Putamen (tissue), 1 donor: ENCODE measurements at places on chromosomes 1 and 21.

GRCh38 chr1:87146538-87146937 lies 182.1 kb upstream of the LMO4 start:
- no peak for DNase-seq

DNA sequence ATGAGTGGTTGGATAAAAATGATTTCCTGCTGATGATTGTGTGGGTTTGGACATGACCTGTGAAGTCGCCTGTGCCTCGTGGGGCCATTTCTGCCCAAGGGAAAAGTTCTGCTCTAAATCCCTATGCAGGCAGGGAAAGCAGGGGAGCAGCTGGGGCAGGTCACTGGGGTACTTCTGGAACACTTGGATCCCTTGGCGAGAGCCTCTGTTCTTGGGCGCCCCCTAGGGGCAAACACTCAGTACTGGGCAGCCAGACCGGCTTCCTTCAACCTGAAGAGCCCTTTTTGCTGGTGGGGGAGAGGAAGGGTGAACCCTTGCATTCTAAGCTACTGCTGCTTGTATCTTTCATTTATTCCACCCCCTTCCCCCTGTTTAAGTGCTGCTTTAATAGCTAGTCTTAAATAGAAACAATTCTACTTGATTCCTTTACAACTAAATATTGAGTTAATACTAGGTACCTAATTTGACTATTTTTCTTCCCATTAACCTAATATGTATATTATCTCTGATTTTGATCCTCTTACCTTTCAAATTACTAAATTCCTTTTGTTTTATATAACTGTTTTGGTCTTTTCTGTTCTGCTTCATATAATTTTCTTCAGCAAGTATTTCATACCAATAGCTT lies 5.1 kb upstream of the CLEC20A start:
- DNase-seq = peak; percentile 38

DNA sequence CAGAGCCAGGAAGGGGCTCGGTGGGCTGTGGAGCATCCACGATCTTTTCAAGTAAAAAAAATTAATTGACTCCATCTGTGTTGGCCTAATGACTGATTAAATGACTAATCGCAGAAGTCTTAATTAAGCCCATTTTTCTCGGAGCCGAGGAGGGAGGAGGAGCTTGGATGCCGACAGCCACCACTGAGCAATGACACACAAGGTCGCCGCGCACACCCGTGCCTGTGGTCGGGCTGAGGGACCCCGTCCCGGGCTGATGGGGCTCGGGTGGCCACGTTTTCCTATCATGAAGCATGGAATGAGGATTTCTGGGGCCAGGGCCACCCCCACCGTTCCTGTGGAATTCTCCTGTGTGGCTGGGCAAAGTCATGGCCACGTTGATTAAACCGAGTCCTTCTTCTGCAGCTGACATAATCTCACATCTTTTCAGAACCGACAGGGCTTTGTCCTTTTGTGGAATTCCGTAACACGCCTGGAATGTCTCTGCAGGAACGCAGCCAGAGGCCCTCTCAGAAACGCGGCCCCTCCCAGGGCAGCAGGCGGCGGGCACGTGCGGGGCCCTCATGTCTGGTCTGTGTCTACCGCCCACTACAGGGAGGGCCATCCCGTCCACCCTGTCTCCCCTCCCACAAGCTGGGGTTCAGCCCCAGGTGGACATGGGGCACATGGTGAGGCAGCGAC lies 60.7 kb downstream of the MORN1 start:
- no peak for DNase-seq

GRCh38 chr1:167678838-167679237 lies 42.9 kb upstream of the MPZL1 start:
- no peak for DNase-seq

DNA sequence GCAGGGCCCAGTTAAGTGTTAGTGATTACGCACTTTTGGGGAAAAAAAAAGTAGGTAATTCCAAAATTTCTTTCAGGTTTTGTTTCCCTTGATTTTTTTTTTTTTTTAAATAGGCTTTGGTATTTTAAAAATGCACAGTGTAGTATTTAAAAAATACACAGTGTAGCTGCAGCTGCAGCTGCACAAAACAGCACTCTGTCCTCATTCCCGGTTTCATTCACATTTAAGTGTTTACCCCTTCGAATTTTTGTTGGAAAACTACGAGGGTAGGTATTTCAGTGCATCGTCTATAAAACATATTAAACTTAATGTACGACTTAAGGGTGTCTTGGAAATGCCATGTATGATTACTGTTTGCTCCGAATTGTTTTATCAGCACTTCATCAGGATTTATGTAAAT lies 3.4 kb downstream of the NEK7 start:
- no peak for DNase-seq

GRCh38 chr1:239943761-239944160 lies 147.9 kb upstream of the FMN2 start:
- no peak for DNase-seq

DNA sequence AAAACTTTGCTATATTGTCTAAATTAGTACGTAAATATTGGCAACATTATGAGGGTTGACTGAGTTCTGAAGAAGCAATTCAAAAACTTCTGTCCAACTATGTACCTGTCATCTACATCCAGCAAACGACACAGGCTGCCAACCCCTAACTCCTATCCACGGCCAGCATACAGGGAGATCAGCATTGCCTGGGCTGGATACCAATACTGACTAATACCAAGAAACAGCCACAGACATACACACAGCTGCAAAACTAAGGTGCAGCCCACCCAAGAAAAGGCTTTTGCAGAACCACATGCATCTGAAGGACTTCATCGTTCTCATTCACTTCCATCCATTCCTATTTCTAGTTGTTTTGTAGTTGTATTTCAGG lies 2.0 kb downstream of the KIAA0319L start:
- DNase-seq = no peak

DNA sequence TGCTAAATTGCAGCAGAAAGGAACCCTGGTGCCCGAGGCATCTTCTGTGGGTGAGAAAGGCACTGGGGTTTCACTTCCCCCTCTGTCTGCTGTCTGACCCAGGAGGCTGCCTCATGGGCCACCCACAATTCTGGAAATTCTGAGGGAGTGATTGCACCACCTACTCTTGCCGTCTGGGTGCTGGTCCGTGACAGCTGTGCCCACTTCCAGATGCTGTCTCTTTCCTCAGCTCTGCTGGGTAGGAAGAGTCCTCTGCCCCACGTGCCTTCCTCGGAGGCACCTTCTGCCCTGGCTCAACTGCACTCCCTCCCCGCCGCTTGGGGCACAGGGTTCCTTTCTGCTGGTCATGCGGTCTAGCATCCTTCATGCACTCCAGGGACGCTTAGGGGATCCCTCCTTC lies 96.3 kb downstream of the ARHGEF10L start:
- peak; percentile 57 for DNase-seq

GRCh38 chr1:242544071-242544470 lies 19.6 kb upstream of the PLD5 start:
- no peak for DNase-seq

- DNase-seq = no peak
These were observed 370.2 kb downstream of the TBX15 start for GRCh38 chr1:118617916-118618315.

- DNase-seq = no peak
These were observed 225.3 kb downstream of the VAV3 start for GRCh38 chr1:107739651-107740050.

DNA sequence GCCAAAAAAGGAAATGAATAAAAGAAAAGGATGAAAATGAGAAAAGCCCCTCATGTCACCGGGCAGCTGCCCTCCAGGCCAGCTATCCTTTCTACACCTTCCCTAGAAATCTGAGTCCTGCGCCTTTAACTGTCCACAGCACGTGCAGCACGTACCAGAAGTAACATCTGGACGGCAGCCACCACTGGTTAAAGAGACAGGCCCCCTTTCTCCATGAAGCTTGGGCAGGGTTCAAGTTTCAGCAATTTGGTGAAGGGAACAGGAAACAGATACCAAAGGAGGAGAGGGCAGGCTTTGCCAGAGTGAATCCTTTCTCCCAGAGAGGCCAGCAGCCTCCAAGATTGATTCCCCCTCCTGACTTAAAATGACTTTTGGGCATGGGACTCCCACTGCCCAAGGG lies 3.6 kb upstream of the KIAA2013 start:
- DNase-seq = no peak

- DNase-seq = no peak
These were observed 130.8 kb downstream of the HMCN1 start for GRCh38 chr1:185864889-185865517.

DNA sequence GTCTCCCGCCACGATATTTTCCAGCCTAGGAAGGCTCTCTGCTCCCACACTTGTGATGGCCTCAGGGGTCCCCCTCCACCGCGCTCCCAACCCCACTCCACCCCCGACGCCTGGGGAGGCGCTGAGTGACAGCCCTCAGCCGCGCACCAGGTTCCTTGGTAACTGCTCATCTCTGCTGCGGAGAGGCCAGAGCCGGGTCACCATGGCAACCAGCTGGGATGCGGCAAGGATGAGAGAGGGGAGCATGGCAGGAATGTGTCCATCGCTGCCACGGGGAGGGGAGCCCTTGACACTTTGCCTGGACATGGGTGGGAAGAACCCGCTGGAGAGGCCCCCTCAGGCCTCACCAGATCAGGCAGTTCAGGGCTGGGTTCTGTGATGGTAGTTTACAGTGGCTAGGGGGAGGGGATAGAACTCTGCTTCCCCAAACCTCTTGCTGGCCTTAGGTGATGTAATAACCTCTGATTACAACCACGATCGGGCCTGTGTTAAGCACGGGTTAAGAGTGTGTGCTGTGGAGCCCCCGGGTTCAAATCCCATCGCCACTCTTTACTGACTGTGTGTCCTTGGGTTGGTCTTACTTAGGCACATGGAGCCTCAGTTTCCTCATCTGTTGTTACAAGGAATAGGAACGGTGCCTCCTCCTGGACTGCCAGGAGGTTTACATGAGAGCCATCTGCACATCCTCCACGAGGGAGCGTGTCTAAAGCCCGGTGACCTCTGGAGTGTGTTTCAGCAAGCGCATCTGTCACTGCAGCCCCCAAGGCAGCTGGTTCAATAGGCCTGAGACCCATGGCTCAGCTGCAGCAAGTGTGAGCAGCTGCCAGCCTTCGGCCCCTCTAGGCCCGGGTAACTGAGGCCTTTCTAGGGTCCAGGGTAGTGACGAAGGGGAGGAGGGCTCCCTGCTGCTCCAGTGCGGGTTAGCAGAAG lies 6.3 kb downstream of the KIF17 start:
- peak; percentile 72 for DNase-seq

GRCh38 chr1:111236806-111237205 lies 9.3 kb downstream of the CHI3L2 start:
- DNase-seq = no peak

DNA sequence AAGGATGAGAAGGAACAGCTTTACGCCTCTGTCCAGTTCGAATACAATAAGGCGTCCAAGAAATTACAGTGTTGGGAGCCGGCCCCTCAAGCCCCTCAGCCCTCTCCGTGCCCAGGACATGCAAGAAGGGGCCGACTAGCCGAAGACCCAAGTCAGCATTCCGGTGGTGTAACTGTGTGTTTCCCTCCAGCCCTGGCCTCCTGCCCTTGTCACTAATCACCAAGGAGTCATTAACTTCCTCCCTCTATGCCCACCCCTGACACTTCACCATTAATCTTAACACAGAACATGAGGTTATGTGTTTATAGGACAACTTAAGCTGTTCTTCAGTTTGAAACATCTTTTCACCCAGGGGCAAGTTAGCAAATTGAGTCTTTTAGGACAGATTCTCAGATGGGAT lies 16.4 kb upstream of the C4BPB start:
- DNase-seq = no peak

- no peak for DNase-seq
These were observed 70.9 kb downstream of the PCP4 start for GRCh38 chr21:39938086-39938625.

DNA sequence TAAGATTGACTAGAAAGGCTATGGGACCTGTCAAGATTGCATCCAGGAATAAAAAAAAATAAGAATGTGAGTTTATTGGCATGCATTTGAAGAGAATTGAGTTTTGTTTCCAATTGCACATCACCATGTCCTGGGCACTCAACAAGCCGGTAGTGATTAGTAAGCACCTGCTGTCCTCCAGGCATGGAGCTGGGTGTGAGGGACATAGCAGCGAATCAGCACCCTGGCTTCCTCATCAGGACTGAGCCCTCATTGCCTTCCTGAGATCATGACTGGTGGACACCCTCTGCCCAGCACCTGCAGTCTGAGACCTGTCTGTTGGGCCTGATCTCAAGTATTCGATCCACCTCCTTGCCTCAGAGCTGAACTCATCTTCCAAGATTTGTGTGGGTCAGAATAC lies 26.8 kb downstream of the S100A6 start:
- no peak for DNase-seq

DNA sequence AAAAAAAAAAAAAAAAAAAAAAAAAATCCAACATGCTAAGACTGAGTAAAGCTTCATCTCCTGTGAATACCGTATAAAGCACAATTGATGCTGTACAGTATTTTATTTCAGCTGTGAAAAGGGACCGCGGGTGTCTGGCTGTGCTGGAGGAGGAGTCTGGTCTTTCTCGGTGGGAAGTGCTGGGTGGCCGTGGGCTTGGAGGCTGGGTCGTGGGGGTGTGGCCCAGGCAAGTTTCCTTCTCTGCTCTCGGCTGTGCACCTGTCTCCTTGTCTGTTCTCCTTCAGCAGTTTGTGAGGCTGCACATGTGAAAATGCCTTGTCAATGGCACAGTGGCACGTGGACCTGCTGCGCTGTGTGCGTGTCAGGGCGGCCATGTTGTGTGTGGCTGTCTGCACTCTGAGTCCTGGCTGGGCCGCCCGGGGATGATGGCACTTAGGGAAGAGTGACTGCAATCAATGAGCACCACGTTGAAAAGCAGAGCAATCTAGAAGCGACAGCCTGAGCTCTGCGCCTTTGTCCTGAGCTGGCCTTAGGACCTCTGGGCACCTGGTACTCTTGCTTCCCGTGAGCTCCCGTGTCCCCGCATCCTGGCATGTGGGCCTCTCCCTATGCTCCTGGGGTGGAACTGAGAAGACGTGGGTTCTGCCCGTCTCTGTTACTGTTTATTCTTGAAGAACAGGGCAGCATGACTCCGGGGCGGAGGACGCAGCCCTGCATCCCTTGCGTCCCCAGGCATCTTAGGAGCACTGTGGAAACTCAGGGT lies 14.5 kb downstream of the AGPAT3 start:
- DNase-seq = no peak

DNA sequence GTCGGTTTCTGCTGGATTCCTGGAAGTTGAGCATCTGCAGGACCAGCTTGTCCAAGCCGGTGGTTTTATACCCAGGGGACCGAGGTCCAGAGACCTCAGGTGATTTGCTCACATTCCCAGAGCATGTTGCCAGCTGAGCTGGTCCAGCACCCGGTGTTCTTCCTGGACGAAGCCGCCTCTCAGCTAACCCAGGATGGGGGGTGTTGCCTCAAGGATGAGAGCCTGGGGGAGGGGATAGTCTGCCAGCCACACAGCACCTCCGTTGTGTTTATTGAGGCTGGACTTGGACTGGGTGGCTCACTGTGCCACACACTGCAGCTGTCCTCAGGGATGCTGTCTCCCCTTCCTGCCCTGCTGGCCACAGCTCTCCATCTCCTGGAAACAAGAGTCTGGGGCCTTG lies 1.5 kb downstream of the TMEM201 start:
- no peak for DNase-seq

GRCh38 chr1:15196807-15197530 lies 43.4 kb downstream of the TMEM51 start:
- DNase-seq = no peak

GRCh38 chr1:206111271-206111927 lies 5.8 kb downstream of the AVPR1B start:
- DNase-seq = no peak

- no peak for DNase-seq
These were observed 56.5 kb downstream of the LAMC2 start for GRCh38 chr1:183242556-183242955.
